CD4-positive, CD25-positive, alpha-beta regulatory T cell (primary cell): ENCODE measurements at places on chromosomes 3 and 15. TPM values are rescaled to one million over a fixed set of nuclear protein-coding genes. Genes with fewer than 3 reads are reported as not detected.

DNA sequence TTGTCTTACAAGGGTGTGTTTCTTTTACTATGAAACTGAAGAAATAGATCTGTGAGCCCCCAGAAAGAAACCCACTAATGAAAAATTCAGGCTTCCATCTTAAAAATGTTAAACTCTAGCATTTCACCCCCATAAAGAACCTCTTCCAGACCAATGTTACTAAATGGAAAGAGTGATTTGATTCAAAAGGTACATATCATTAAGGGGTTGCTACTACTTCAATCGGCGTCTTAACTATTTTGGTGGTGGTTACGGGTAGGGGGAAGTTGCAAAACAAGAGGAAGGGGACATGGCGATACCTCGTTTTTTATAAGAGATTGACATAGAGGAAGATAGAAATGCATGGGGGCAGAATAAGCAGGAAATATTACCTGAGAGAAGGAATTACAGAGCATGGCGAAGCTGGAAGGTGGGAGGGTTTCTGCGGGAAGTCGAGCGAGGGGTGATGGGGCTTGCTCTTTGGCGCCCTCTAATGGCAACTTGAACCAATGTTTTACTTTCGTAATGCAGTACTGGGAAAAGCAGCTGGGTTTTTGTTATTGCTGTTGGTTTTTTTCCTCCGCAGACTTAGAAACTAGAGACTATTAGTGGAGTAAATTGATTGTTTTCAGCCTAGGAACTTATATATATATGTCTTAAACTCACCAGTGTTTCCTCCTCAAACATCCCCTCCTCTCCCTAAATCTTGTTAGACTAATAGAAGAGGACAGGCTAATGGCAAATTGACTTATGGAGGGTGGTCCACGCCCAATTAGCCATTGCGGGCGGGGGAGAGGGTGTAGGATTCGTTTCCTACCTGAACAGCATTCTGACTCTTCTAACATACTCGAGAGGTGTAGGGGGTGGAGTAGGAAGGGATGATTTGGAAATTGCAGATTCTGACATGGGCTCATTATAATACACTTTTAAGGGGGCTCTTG lies 11.3 kb upstream of the SOX2 start:
- peak; percentile 70 for DNase-seq

- DNase-seq = no peak
Measured at GRCh38 chr3:30747771-30748281, 141.4 kb downstream of the TGFBR2 start.

- no peak for DNase-seq
Measured at GRCh38 chr3:52014613-52015012, 18.9 kb upstream of the RPL29 start.

GRCh38 chr3:34808287-34808686 lies 831.0 kb upstream of the ARPP21 start:
- no peak for DNase-seq

GRCh38 chr3:23320586-23321570 lies 117.8 kb downstream of the UBE2E2 start:
- no peak for DNase-seq

- DNase-seq = no peak
Measured at GRCh38 chr15:19987389-19988048, 554.1 kb downstream of the GOLGA6L6 start.

GRCh38 chr3:177764377-177764912 lies 567.2 kb upstream of the TBL1XR1 start:
- no peak for DNase-seq

DNA sequence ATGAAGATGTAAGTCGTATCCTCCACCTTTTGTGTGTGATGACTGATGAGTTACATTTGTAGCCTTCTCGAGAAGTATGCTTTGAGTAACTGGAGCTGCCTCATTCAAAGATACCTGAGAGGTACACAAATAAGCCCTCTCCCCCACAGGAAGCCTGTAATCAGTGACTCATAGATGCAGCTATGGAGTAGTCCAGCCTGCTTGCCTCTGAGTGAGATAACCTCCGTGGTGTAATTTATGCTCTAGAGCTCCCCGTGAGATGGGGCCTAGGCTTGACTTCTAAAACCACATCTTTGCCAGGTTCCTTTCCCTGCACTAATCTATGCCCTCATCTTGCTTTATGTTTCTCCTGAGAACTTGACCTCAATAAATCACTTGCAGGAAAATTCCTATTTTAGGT lies 291.7 kb downstream of the SUCLG2 start:
- DNase-seq = peak; percentile 25

- no peak for DNase-seq
Measured at GRCh38 chr15:83657549-83657948, 3.6 kb downstream of the ADAMTSL3 start.

- DNase-seq = peak; percentile 28
Measured at GRCh38 chr3:52086976-52087663, 30.7 kb upstream of the DUSP7 start.

DNA sequence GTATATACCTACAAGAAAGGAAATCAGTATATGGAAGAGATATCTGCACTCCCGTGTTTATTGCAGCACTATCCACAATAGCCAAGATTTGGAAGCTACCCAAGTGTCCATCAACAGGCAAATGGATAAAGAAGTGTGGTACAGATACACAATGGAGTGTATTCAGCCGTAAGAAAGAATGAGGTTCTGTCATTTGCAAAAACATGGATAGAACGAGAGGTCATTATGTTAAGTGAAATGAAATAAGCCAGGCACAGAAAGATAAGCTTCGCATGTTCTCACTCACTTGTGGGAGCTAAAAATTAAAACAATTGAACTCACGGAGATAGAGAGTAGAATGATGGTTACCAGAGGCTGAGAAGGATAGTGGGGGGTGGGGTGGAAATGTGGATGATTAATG lies 53.1 kb downstream of the FAM81A start:
- no peak for DNase-seq

- DNase-seq = no peak
Measured at GRCh38 chr3:151635905-151636304, 97.8 kb upstream of the AADACL2 start.

DNA sequence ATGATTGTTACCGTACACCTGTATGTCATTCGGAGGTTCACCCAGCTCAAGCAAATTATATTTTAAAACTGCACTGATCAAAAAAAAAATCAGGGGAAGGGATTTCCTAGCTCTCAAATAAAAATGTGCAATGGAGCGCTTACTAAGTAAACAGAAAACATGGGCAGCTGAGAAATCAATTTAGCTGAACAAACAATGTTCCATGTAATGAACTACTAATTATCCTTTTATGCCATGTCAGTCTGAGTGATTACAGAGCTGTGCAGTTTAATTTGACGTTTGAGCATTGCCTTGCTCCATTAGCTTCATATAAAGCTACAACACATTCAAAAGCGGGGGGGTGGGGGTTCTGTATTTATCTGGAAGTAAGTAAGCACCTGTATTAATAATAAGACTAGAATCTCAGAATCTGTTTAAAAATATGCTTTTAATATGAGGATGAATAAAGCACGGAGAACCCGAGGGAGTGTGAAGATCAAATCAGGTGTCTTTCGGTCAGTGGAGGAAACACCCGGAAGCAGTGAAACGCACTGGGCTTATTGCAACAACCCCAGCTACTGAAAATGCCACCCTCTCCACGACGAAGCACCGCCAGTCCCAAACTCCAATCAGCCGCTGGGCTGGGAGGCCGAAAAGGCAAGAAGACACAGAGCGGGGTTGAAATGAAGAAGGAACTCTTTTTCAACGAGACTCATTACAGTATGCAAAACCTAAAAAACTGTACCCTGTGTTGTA lies 196.5 kb upstream of the ATP11B start:
- DNase-seq = no peak

DNA sequence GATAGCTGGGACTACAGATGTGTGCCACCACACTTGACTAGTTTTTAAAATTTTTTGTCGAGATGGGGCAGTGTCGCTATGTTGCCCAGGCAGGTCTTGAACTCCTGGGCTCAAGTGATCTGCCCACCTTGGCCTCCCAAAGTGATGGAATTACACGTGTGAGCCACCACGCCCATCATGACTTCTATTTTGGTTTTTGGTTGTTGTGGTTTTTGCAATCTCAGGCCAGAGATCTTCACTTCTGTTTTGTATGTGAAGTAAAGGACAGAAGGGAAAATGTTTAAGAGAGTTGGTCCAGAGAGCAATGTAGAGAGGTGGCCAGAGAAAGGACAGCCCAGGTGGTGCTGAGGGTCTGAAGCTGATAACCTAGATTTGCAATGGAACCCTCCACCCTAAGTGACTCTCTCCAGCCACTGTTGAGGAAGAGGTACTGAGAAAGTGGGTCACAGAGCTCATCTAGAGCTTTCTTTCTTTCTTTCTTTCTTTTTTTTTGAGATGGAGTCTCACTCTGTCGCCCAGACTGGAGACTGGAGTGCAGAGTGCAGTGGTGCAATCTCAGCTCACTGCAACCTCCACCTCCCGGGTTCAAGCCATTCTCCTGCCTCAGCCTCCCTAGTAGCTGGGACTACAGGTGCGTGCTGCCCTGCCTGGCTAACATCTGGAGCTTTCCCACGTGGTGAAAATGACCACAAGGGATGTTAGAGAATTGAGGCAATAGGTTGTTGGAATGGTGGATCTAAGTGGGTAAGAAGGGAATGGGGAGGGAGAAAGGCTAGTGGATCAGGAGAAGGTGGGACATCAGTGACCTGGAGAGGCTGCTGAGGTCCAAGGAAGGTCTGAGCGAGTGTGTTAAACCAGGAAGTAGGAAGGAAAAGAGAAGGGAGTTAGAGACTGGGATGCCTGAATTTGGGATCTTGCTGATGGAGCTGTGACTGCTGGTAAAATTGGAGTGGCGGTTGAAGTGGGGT lies 22.4 kb upstream of the SEMA4B start:
- no peak for DNase-seq

DNA sequence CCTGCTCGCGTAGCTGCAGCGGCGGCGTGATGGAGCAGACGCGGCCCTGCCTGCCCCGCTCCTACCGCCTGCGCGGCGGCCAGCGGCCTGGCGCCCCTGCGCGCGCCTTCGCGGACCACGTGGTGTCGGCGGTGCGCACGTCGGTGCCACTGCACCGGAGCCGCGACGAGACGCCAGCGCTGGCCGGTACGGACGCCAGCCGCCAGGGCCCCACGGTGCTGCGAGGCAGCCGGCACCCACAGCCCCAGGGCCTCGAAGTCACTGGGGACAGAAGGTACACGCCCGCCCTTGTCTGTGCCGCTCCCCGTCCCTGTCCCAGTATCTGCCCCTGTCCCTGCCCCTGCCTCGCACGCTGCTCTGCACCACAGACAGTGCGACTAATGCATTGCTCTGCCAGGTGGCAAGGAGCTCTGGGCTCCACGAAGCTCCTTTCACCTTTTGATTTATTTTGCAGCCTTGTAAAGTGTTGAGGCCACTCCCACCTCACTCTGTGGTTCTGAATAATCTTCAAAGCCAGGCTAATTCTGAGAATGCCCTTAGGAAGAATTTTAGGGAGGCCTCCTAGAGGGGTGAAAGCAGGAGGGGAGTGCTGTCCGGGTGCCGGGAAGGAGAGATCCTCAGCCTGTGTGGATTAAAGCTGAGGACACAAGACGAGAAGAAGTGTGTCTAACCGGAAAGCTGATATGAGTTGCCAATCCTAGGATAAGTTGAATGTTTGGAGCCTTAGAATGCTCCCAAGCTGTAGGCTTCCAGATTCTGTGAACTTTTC lies 100.0 kb downstream of the THSD4 start:
- no peak for DNase-seq

DNA sequence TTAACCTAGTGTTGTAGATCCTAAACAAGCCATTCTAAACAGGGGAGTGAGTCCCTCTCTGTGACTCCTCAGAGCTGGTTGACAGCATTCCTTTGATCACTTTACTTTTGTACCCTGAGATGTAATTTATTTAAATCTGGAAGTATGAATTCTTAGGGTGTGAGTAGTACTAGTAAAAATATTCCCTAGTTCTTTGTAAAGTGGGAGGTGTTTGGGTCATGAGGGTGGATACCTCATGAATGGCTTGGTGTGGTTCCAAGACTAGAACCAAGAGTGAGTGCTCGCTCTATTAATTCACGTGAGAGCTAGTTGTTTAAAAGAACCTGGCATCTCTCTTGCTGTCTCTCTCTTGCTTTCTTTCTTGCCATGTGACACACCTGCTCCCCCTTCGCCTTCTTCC lies 223.7 kb downstream of the SQOR start:
- DNase-seq = no peak

DNA sequence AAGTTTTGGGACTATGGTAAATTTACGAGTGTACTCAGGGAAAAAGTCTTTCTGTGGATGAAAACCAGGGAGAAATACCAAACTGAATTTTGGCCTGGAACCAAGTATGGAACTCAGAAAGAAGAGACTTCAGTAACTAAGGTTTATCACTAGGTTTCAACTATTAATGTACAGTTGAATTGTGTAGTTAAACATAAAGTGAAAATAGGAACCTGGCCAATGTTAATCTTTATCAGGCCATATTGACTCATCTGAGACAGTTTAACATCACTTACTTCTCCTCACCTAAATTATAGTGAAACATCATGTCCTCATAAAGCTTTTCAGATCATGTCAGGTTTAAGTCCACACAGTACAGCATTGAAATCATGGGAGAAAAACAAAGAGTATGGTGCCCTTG lies 197.7 kb downstream of the LSAMP start:
- DNase-seq = no peak

GRCh38 chr3:20975188-20975651 lies 775.8 kb downstream of the ZNF385D start:
- DNase-seq = no peak

DNA sequence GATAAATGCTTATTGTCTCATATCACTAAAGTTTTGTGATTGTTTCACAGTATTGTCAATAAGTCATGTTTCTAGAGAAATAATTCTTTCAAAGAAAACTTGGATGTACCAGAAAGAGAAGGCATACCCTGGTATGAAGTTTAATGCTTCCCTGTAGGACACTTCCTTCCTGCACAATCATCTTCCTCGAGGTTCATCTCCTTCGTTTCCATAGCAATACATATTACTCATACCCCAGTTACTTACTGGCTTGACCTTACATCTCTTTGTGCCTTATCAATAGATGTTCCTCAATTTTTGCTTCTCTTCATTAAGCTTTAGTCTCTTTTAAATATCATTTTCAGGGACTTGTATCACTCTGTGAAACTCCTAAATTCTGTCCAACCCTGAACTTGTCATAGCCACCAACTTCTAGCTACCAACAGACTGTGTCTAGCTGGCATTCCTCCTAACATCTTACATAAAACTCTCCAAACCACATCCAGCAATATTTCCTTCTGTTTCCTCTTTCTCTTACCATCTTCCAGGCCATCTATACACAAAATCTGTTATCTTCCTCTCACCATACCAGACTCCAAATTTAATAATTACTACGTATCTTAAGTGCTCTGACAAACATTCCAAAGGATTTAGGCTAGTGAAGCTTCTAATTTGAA lies 134.3 kb downstream of the GADL1 start:
- DNase-seq = no peak

- no peak for DNase-seq
Measured at GRCh38 chr15:39447346-39447745, 133.5 kb upstream of the THBS1 start.

Gene SPTBN5
- 2.7 TPM for total RNA-seq

Gene PLA1A
- not detected for total RNA-seq

Gene MYNN
- total RNA-seq = 25.9 TPM

Gene RTP3
- not detected for total RNA-seq
